ENCODE measurements at places on chromosomes 6 and 20. TPM values are rescaled to one million over a fixed set of nuclear protein-coding genes. Genes with fewer than 3 reads are reported as not detected.

- DNase-seq: no peak
Measured at GRCh38 chr20:64140061-64140931, 24.0 kb upstream of the MYT1 start.

- DNase-seq: no peak
Measured at GRCh38 chr6:75611702-75612375, 10.2 kb downstream of the SENP6 start.

- no peak for DNase-seq
Measured at GRCh38 chr6:160263196-160263939, 4.7 kb upstream of the SLC22A2 start.

- peak; percentile 39 for DNase-seq
Measured at GRCh38 chr20:53657732-53658131, 64.1 kb upstream of the ZNF217 start.

DNA sequence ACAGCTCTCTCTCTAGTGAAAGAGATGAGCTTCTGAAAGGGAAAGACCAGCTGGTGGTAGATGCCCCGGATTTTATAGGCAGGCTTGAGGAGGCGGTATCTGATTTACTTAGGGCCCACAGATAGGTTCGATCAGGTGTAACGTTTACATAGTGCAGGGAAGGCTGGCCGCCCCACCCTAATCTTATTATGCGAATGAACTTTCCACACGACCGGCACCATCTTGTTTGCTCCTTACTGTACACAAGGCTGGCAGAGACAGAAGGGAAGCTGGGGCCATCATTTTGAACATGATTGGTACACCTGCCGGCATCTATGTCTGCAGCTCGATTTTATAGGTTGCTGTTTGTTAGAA lies 212.0 kb upstream of the JARID2 start:
- DNase-seq: no peak

DNA sequence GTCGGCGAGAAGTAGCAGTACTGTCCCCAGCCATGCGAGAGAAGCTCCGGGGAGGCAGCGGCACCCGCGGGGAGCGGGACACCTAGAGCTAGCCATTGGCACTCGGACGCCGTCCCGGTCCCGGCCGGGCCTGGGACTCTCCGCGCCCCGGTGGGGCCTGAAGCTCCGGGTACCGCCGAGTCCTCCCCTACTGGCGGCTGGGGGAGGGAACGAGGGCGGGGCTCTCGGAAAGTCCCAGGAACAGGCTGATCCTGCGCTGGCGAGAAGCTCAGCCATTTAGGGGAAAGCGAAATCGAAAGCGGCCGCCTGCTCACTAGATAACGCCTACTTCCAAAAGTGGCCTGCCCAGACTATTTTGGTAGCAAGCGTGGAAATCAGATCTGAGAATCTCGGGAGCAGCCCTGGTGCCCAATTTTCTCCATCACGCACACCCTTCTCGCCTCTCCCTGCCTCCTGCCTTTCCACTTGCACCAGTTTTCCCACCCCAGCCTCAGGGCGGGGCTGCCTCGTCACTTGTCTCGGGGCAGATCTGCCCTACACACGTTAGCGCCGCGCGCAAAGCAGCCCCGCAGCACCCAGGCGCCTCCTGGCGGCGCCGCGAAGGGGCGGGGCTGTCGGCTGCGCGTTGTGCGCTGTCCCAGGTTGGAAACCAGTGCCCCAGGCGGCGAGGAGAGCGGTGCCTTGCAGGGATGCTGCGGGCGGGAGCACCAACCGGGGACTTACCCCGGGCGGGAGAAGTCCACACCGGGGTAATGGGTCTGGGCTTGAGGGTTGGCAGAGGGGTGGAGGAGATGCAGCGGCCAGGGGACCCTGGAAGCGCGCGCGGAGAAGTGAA lies at the start of the genes PSMB9 and TAP1:
TSS of gene PSMB9 (plus strand) at position 652 of the 835 bp plus-strand sequence. CDS start at position 690, 38 bp downstream.
TSS of gene TAP1 (minus strand) at position 164 of the 835 bp plus-strand sequence. CDS start at position 96, 68 bp downstream.
- peak; percentile 92 for DNase-seq

GRCh38 chr6:137879299-137879698 lies 12.2 kb downstream of the TNFAIP3 start:
- no peak for DNase-seq

DNA sequence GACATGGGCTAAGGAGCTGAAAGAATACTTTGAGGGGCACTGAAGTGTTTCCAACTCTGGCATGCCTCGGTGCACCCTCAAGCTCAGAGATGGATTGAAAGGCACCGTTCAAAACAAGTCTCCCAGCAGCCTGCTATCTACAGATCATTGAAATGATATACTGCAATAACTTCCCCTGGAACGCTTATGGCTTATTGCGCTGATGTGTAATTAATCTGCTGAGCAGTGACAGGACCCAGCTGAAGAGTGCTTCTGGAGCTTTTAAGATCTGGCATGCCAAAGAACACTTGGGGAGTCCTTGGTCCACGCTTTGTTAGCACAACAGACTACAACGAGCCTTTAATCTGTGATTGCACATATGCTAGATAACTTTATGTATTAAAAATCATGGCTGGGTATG lies 708.2 kb downstream of the PRKN start:
- DNase-seq: no peak

GRCh38 chr6:75568100-75568499 lies 33.6 kb upstream of the SENP6 start:
- no peak for DNase-seq

The CYP24A1 gene
- total RNA-seq: 0.51 TPM

The STX11 gene
- 4.8 TPM for total RNA-seq

The SYCP2 gene
- 0.71 TPM for total RNA-seq

The TRIM10 gene
- total RNA-seq: not detected

The DLL1 gene
- total RNA-seq: 4.7 TPM

The PPIL6 gene
- 1.6 TPM for total RNA-seq

The TMC2 gene
- total RNA-seq: not detected

Measured in LHCN-M2 (cell line).